ENCODE measurements at places on chromosomes 7 and 10. TPM values are rescaled to one million over a fixed set of nuclear protein-coding genes. Genes with fewer than 3 reads are reported as not detected.

DNA sequence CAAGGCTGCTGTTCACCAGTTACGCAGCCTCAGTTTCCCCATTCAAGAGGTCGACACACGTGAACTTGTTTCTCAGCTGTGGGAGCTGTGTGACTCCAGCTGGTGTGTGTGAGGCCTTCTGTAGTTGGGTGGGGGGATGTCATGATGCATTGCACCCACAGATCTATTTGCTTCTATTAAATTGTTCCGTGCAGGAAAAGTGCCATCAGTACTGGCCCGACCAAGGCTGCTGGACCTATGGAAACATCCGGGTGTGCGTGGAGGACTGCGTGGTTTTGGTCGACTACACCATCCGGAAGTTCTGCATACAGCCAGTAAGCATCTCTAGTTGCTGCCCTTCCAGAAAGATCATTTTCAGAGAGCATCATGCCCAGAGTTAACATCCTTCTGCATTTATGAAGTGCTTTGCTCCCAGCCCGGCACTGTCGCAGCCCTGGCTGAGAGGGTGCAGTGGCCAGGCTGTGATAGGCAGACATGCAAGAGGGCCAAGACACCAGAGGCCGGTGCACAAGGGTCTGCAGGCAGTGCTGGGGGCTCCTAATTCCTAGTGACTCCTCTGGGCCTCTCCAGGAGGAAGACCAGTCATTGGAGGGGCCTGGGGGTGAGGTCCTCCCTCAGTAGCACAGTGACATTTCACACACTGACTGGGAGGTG lies 60.2 kb downstream of the MKI67 start:
- no peak for DNase-seq

GRCh38 chr10:75870039-75870645 lies 438.7 kb downstream of the LRMDA start:
- no peak for DNase-seq

DNA sequence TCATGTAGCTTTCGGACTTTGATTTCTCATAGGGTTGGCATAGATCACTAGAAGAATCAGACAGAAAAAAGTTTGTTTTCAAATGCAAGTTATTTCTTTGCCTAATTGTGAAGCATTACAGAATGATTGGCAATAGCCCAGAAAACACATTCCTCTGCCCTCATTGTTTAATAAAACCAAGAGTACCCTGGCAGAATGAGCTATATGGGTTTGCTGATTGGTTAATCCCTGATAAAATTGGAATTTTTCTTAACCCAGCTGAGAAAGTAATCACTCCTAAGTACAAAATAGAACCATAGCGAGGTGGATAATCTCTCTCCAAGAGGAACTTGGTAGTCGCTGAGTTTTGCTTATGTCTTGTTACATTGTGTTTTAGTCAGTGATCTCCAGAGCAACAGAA lies 30.9 kb upstream of the CREB5 start:
- DNase-seq = no peak

DNA sequence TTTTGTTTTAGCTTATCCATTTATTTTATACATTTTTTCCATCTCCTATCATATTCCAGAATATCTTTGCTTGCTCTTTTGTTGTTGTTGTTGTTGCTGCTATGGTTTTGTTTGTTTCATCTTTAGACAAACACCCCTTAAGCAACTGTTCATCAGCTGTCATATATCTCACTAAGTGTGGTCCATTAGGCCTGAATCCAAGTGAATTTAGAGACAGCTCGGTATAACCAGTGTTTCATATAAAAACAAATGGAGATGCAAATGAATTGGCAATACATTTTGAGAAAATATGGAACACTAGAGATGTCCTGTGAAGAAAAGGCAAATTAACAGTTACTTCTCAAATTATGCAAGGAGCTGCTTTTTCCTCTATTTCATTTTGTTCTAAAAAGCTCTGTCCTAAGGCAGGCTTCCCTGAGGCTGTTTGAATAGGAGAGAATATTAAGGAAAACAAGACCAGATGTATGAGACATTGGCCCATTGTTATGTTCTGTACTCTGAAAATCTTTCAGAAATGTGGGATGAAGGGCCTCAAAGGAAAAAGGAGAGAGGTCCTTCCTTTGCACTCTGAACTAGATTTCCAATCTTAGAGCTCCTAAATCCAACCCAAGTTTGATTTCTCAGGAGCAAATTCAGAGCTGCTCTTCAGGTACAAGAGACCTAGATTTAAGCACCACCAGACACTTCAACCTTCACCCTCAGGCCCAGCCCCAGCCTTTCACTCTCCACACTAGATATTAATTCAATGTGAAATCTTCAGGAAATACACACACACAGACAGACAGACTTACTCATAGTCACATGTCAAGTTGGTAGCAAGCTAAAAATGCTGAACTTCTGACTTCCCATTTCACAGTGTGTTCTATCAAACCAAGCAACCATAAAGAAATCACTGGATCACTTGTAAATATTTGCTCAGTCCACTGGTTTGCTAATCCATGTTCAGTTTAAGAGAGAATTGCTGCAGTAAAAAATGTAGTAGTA lies 5.4 kb downstream of the TFEC start:
- no peak for DNase-seq

CEP41 gene
- total RNA-seq = 21.6 TPM

DNA sequence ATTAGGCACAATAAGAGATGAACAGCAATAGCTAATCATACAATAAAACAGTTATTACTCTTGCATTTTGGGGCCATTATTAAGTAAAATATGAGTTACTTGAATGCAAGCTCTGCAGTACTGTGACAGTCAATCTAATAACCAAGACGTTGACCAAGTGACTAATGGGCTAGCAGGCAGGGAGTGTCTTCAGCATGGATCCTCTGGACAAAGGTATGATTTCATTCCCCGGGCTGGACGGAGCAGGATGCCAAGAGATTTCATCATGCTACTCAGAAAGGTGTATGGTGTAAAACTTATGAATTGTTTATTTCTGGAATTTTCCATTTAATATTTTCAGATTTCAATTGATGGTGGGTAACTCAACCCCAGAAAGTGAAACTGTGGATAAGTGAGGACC lies 80.9 kb downstream of the SHH start:
- peak; percentile 34 for DNase-seq
